ENCODE measurements at places on chromosomes 6 and 20.

- no peak for DNase-seq
These were observed 20.7 kb upstream of the KCNB1 start for GRCh38 chr20:49503176-49503575.

DNA sequence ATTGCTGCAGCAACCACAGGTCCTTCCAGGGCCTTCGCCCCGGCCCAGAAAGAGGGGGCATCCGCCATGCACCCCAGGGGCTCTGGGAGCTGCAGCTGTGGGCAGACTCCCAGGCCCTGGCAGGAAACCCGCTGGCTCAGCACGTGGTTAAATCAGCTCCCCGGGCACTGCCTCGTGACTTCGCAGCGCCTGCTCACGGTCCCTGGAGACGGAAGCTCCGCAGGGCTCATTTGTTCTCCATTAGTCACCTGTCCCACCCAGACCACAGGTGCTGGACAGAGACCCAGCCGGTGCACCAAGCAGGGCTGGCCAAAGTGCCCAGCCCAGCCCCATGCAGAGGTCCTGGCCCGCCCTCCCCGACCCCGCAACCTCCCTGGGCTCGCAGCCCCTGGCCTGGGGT lies 14.7 kb downstream of the KCNQ2 start:
- DNase-seq: no peak

GRCh38 chr20:48267860-48268633 lies 482.8 kb upstream of the SULF2 start:
- no peak for DNase-seq

DNA sequence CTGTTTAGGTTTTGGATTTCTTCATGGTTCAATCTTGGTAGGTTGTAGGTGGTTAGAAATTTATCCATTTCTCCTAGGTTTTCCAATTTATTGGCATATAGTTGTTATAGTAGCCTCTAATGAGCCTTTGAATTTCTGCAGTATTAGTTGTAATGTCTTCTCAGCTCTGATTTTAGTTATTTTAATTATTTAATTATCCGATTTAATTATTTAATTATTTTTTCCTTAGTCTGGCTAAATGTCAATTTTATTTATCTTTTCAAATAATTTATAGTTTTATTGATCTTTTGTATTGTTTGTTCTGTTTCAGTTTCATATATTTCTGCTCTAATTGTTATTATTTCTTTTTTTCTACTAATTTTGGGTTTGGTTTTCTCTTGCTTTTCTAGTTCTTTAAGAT lies 28.1 kb upstream of the SOX4 start:
- DNase-seq: no peak

- no peak for DNase-seq
These were observed 63.5 kb upstream of the PHACTR2 start for GRCh38 chr6:143614235-143614634.

DNA sequence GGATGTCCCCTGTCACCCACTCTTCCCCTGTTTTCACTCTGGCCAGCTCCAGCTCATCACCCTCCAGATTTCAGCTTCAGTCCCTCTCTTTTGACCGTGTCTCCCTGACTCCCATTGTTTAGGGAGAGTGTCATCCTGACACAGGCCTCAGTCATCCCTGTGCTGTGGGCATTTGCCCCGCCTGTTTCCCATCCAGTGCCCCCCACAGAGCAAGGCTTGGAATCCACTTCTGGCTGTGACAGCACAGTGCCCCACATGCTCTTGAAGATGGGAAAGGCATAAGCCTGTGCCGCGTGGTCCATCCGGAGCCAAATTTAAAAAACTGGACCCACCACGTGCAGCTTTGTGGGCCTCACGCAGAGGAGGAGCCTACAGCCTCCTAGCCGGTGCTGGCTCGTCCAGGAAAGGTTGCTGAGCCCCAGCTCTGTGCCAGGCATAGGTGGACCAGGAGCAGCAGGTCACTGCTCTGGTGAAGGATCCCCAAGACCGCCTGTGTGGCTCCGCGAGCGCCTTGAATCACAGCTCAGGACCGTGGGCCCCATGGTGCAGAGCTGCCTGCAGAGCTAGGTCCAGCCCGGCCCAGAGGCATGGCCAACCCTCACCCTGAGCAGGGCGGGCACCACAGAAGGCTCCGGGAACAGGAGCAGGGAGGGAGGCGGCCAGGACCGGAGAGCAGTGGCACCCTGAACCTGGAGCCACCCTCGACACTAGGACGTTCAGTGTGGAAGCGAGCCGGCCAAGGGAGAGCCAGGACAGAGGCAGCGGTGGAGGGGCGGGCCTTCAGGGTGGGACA lies 172.8 kb downstream of the CDH4 start:
- DNase-seq: no peak

GRCh38 chr6:14783594-14783993 lies 462.3 kb upstream of the JARID2 start:
- no peak for DNase-seq

DNA sequence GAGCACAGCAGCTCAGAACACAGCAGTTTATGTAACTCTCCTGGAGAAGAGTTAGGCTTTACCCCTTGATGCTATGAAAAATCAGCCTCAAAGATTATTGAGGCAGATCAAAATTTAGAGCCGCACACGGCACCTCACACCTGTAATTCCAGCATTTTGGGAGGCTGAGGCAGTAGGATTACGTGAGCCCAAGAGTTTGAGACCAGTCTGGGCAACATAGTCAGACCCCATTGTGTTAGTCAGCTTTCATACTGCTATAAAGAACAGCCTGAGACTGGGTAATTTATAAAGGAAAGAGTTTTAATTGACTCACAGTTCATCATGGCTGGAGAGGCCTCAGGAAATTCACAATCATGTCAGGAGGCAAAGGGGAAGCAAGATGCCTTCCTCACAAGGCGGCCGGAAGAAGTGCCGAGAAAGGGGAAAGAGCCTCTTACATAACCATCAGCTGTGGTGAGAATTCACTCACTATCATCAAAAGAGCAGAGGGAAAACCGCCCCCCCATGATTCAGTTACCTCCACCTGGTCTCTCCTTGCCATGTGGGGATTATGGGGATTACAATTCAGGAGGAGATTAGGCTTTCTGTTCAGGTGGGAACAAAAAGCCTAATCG lies 87.7 kb downstream of the SGK1 start:
- DNase-seq: no peak

DNA sequence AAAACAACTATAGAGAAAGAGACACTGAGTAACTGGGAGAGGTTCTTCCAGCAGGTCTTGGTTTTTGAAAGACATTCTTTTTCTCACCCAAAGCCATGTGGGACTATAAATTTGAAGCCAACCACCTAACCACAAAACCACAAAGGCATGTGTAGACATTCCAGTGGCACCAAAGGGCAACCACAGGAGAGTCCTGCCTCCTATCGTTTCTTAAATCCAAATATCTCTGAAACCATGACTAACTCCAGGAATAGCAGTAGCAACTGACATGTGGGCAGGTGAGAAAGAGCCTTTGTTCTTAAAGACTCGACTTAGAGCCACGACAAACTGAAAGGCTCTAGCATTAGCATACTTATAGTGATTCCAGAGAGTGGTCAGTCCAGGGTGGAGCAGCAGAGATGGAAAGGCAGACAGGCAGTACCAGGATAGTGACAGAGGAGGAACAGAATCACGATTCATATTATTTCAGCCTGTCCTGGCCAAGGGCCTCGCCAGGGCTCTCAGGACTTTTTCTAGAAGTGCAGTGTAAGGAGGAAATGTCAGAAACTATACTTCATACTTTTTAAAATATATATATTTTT lies 9.4 kb upstream of the COL9A1 start:
- DNase-seq: peak; percentile 3

GRCh38 chr6:84798257-84798656 lies 33.9 kb upstream of the TBX18 start:
- DNase-seq: no peak

GRCh38 chr20:8790442-8791074 lies 278.3 kb upstream of the PLCB4 start:
- no peak for DNase-seq

DNA sequence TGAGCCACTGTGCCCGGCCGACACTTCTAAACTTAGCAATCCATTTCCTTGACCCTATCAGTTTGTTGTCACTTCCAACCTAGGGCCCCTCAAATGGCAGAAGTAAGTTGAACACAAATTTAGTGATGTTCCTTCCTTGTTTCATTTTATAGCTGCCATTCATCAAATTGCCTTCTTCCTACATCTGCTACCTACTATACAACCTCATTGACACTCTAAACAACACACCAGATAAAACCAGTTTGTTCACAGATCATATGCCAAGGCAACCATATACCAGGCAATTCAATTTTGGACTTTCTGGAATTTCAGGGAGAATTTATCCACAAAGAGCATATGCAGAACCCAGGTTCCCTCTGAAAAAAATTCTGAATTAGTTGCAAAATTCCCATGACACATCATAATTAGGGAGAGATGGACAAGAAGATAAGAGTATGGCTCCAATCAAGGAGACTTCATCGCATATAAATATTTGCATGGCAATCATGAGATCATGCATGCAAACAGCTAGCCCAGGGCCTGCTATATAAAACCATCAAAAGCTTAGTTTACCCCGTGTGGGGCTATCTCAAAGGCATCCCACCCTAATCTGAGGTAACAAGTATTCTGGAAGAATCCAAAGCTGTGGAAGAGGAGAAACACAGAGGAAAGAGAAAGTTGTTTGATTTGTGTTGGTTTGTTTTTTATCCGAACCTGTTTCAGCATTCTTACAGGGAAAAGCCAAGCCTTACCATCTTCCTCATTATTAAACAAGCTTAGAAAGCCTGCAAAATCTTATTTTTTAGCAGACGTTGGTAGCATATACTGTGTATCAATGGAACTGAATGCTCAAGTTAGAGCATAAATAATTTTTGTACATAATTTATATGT lies 132.8 kb upstream of the TNFAIP3 start:
- no peak for DNase-seq

- no peak for DNase-seq
These were observed 9.5 kb upstream of the SFT2D1 start for GRCh38 chr6:166351715-166352285.

DNA sequence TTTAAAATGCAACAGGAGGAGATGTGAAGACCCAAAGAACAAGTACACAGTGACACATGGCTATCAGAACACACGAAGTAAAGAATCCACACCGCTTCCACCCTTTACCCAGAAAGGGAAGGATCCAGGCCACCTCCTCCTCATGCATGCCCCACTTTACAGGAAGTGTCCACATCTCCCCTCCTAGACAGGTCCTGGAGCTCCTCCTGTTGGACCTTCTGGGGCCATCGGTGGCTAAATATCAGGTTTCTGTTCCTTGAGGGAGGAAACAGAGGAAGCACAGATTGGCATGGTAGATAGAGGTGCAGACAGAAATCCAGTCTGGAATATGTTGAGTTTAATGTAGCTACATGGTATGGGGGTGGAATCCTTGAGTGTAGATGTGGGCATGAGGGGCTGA lies 10.9 kb downstream of the NINL start:
- no peak for DNase-seq

- DNase-seq: no peak
These were observed 179.9 kb upstream of the RUNX2 start for GRCh38 chr6:45148278-45148677.

DNA sequence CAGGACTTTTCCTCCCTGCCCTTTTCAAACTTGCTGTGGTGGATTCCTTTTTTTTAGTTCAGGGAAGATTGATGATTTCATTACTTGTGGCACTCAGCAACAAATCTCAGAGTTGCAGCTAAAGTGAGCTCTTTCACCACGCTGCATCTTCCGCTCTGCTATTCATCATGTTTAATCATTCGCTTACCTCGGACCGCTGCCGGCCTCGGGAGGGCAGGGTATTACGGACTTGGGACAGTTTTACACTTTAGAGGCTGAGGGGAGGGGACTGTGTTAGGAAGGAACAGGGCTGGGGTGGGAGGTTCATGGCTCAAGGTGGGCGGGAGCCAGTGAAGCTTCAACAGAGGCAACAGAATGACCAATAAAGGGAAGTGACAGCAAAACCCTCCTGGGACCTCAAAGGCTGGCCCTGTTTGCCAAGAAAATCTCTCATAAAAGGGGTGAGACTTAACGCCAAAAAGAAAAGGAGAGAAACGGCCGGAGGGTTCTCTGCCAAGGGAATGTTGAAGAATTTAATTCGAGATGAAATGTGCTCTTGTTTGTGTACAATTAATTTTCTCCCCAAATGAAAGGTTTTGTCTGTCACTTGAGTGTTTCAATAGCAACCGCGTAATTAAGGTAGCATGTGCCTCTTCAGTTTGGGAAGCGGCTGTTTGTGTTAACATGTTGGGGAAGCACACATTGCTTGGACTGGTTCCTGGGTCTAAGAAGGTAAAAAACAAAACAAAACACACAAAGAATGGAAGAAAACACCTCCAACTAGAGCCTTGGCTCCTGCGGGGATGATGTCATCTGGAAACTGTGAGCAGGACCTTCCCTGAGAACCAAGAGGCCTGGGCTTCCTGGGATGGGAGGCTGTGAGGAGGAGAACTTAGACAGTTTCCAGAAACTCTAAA lies 72.5 kb upstream of the SULF2 start:
- DNase-seq: no peak

DNA sequence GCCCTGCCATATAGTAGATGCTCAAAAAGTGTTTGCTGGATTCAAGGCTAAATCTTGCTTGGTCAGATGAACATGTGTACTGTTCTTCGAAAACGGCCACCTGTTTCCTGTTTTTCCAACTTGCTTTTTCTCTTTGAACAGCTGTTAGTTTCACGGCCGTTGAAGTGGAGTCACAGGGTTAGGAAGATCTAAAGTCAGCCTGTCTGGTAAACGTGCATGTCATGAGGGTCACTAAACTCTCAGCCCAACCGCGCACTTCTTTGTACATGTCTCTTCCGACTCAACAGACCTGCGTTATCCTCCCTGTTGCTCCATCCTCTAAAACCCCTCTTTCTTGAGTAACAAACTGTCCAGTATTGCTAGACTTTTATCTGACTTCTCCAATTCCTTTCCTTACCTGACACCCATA lies 93.2 kb upstream of the MAN1A1 start:
- DNase-seq: no peak

DNA sequence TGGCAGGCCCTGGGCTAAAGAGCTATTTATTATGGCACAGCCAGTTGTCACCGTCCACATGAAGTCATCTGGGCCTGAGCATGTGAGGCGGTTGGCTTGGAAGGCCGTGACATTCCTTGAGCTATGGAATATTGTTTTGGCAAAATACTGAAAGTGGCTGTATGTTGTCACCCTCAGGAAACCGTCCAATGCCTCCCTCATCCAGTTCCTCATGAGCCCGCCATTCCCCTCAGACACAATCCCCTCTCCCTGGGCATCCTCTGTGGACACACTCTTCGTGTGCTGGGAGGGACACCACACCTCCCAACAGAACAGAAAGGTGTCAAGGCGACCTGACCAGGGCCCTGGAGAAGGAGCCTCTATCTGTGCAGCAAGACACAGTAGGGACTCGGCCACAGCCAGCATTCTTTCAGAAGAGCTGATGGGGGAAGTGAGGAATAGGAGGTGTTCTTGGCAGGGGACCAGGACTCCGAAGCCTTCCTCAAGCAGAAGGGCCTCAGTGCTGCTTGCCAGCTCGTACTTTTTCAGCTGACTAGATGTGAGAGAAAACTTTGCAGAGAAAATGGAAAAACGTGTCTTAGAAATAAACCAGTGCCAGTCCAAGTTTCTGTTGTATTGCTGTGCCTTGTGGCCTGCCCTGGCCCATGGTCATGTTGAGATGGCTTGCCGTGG lies 120.5 kb downstream of the SOD2 start:
- no peak for DNase-seq

- no peak for DNase-seq
These were observed 54.3 kb downstream of the RWDD2A start for GRCh38 chr6:83247471-83247870.
